ENCODE measurements at places on chromosomes 4 and X.
A peak's percentile ranks its signal among the peaks of the same experiment; 100 is the strongest.

DNA sequence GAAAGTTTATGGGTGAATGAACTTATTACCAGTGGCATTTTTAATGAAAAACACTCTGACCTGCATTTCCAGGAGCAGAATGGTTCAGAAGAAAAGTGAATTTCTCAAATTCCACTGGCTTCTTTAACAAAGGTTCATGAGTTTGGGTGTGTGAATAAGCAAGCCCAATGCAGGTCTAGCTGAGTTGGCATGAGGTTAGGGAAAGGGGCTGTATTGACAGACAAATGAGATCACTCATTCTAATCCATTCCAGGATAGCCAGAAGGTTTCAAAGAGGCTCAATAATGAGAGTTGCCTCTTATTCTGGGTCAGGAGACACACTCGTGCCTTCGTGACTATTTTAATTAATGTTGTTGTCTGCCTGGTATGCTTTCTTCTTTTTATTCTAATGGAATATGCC, 43.7 kb upstream of the NPY2R start:
- DNase-seq, result no peak

GRCh38 chr4:142598132-142598531, 248.0 kb downstream of the INPP4B start:
- no peak for DNase-seq

DNA sequence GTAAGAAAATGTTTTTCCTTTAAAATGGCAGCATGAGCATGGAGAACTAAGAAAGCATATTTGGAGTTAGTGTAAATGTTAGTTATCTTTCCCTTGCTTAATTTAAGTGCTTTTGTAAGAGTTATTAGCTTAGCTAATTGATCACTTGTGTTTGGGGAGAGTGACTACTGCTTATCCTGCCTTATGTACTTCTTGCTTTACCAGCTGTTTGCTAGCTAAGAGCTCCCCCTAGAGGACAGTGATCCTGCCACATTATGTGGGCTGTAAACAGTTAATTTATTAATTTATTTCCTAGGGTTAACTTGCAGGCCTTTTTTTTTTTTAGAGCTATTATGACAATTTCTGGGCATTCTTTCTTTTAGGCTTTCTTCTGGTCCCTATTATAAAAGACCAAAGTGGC, 435.8 kb downstream of the MAGEB5 start:
- peak; percentile 1 for DNase-seq

DNA sequence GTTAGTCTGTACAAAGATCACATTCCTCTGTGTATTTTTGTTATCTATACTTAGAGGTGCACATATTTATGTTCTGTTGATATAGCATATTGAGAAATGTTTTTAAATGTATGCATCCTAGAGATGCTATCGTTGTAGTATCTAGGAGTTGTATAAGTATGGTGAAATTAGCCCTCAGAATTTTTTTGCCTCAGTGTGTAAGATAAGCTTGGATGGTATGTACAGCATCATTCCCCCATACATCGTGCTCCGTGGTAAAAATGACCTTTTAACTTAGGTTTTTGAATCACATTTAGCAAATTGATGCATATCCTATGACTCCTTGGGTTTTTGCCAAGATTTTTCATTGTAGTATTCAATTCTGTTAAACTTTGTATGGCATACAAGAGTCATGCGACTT, 113.5 kb downstream of the RPA4 start:
- no peak for DNase-seq

- DNase-seq, result no peak
Observed at GRCh38 chr4:169617306-169617705, 3.1 kb upstream of the CLCN3 start.

DNA sequence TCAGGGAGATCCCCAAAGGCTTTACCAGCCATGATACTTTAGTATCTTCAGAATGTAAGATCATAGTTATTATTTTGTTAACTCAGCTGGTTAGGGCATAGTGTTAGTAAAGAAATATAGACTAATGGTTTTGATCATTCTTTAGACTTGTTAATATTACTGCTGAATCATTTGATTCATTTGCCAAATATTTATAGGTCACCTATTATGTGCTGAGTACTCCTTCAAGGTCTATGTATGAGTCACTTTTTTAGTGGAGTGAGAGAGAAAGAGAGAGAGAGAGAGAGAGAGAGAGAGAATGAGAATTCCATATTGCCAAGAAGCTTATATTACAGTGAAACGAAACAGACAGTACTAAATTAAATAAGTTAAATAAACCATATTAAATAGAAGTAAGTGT, 110.3 kb downstream of the UBE2NL start:
- DNase-seq, result no peak

- DNase-seq, result no peak
Observed at GRCh38 chr4:148023512-148024181, 291.8 kb downstream of the ARHGAP10 start.

DNA sequence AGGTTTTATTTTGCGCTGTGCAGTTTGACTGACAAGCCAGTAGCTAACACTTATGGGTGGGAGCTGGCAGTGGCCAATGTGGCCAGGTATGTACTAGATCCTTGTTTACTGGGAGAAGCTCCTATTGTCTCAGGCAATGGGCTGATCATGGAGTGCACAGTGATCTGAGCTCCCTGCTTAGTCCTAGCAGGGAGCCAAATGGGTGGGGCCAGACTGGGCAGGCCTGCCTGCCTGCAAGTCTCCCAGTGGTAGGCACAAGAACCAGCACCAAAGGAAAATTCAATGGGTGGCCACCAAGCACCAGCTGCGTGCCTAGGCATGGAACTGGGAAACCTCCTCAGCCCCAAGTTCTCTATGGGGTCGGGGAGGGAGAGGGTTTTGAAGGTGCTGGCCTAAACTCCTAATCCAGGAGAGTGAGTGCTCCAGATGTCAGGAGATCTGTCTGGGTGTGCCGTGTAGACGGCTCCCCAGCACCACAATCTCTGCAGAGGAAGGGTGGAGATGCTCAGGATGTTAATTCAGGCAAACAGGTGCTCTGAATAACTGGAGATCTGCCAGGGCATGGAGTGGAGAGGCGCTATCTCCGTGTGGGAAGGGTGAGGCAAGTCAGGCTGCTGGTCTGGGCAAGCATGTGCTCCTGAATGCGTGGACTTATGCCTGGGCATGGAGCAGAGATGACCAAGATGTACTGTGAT, 48.2 kb downstream of the SPCS3 start:
- no peak for DNase-seq

DNA sequence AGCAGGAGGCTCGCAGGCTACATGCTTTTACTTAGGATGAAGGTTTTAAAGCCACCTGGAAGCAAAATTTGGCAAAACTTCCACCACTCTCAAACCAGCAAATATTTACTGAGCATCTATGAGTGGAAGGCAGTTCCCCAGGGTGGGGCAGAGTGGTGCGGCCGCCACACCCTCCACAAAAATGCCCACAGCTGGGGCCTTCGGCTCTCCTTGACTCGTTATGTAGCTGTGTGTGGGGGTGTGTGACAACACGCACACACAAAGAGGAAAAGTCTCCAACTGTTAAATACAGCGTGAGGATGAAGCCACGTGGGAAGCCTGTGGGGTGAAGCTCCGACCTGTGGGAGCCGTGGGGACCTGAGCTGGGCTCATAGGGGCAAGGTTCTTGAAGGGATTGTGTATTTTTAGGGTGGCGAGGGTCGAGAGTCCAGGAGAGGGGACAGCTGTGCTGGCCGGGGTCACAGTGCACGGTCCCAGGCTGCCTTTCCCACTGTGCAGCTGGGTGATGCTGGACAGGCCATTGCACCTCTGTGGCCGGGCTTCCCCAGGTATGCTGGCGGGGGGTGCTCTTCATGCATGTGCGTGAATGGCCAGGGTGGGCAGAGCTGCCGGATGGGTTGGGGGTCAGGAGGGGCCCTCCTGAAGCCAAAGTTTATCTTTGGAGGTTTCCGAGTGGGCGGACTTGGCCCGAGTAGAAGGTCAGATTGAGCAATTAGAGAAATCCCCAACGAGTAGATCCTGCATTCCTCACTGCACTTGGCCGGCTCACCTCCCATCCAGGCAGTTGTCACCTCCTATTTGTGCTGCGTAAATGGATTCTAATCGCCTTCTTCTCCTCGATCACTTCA, 25.4 kb downstream of the SORCS2 start:
- no peak for DNase-seq

DNA sequence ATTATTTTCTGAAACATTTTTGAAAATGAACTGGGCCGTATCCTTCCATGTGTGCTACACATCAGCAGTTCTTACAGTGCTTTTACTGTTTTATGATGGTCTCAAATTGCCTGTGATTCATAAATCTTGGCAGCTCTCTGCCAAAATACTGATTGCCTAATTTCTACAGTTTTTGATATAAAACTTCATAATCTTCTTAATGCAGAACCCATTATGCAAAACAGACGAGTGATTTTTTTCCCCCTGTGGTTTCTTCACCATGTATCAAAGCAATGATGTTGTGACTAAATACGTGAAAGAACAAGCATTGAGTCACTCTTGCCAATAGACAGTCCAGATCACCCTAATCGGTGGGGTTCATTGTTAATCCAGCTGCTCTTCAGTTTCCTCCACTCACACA, 156.4 kb upstream of the WDR1 start:
- DNase-seq, result no peak

DNA sequence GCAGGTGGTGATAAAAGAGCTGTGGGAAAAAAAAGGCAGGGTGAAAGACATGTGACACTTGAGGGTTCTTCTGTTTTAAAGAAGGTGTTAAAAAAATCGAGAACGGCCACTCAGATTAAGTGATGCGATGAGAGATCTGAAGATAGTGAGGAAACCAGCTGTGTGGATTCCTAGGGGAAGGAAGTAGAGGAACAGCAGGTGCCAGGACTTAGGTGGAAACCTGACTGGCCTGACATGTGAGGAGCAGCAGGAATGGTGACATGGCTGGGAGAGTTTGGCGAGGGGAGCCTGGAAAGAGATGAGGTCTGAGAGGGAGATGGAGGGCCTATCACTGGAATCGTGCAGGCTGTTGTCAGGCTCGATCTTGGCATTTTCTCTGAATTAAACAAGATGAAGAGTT, 55.5 kb downstream of the BMPR1B start:
- no peak for DNase-seq

- no peak for DNase-seq
Observed at GRCh38 chrX:109398061-109398460, 83.8 kb downstream of the GUCY2F start.

DNA sequence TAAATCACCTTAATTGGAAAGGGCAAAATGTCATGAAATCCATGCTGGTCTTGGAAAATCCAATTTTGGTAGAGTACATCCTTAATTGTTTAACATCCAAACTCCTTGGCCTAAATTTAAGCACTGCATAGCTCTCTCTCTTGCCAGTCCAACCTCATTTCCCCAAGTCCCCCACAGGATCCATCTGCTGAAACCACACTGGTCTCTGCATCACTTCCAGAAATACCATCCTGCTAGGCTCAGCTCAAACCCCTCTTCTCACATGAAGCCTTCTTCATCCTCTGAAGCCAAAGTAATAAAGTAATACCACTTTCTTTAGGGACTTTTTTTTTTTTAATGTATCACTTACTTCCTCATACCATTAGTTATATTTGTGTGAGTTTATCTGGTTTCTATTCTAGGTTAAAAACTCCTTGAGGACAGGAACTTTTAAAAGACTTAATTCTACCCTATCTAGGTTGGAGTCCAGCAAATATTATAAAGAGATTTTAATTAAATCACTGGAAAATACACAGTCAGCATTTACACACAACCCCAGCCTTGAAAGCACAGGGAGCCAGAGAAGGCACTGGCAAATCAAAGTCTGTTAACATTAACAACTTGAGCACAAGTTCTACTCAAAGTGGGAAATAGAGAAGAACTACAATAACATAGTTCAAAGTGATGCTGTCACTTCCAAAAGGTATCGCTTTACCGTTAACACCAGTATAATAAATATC, 16.7 kb upstream of the KLF3 start:
- DNase-seq, result no peak

DNA sequence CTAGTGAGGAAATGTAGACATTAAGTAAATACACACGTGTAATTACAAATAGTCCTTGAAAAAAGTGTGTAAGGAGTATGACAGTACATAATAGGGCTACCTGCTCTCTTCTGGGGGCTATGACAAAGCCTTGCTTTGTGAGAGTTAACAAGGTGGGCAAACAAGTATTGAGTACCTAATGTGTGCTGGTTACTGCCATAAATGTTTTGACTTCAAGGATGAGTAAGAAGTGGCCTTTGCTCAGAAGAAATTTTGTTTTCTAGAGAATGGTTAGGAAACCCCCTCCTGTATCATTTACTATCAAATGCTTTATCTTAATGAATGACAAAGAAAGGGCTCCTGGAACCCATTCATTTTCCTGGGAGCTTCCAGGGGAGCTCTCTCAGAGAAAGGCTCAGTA, 167.0 kb upstream of the CASK start:
- DNase-seq, result no peak

GRCh38 chrX:43970528-43970927, 2.7 kb downstream of the NDP start:
- peak; percentile 51 for DNase-seq

DNA sequence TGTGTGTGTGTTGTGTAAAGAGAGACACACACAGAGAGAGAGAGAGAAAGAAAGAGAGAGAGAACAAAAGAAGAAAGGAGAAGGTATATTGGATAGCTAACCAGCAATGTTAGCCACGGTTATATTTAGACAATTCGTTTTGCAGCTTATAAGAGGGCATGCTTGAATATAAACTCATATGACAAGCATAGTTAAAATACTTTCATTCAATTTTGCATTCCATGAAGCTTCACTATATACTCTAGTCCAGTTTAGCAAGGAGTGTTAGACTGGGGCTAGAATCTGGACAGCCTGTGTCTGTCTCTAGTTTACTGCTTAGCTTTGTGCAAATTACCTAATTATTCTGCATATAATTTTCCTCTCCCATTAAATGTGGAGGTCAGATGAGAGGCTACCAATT, 525.9 kb upstream of the ZFP42 start:
- DNase-seq, result no peak
